ENCODE measurements at places on chromosomes 2 and 18. TPM values are rescaled to one million over a fixed set of nuclear protein-coding genes. Genes with fewer than 3 reads are reported as not detected.

The FEZ2 gene
- 39.3 TPM for polyA plus RNA-seq

The INO80B gene
- polyA plus RNA-seq = 35.2 TPM

DNA sequence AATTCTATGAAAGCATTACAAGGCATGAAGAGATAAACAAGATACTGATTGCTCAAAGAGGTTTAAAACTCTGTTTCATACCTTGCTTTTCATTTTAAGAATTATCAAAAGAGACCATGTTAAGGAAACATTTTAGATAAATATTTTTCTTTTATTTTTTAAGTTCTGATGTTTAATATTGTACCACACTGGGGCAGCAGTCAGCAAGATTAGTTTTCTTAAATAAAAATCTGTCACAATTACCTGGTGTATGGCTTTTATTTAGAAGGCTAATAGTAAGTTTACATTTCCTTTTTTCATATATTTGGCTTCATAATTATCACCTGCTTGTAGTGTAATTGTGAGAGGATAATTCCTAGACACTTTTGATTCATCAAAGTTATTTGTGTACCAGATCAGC, 46.4 kb downstream of the ZNF804A start:
- DNase-seq = no peak

DNA sequence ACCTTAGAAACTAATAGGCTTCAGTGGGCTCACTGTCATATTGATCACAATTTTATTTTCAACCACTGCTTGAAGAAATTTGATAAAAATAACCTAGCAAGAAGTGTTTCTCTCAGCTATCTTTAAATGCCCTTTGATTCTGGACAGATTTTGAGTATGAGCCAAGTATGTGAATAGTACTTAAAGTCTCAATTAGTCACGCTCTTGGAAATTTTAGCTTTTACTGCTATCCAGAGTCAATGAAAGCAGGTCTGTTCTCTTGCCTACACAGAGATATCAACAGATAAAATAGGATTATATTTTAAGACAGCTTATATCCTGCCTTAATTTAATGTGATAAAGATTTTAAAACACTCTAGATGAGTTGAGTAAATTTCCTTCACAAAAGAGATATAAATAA, 337.3 kb downstream of the CBLN2 start:
- no peak for DNase-seq

DNA sequence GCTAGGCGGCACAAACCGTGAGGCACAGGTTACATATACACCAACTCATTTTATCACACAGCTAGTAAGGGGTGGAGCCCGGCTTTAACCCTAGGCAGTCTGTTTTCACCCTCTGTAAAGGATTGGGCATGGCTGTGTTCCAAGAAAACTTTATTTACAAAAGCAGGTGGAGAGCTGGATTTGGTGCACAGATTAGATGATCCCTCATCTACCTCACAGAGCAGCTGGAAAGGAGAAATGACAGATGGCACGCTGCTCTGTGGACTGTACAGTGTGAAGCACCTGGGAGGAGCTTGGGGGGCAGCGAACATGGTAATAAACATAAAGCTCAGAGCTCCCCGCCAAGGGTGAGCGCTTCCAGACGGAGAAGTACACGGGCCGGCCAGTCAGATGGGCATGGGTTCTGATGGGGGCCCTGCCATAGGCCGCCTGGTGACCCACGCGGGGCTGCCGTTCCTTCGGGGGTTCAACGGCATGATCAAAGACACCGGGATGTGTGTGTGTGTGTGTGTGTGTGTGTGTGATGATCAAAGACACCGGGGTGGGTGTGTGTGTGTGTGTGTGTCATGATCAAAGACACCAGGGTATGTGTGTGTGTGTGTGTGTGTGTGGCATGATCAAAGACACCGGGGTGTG, 862 bp upstream of the TMEM177 start:
- no peak for DNase-seq

GRCh38 chr18:34929336-34929780, 111.9 kb upstream of the MAPRE2 start:
- DNase-seq = no peak

DNA sequence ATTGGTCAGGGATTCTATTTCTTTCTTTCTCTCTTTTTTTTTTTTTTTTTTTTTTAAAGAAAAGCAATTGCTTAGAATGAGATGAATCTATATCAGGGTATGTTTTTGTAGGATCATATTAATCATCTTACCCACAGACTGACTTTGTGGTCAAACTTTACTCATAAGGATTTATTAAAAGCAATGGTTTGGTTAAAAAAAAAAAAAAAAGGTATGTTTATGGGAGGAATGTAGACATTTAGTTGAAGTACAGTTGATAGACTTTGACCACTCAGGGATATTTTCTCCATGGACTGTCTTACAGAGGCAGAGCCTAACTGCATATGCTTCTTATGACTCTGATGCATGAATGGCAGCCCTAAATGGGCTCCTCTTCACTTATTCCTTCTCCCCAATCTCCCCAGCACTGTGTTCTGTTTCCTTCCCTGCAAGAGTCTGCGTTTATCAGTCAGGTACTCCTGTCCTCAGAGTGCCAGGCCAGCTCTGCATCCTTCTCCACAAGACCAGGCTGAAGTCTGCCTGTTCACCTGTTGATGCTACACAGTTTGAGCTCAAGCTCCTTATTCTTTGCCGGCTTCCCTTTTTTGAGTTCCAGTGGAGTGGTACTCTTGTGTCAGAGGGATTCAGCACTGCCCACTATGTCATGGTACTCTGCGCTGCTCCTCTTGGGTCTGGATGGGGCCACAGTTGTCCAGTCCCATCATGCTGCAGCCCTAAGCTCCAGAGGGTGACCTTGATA, 24.3 kb downstream of the CRIM1 start:
- no peak for DNase-seq

DNA sequence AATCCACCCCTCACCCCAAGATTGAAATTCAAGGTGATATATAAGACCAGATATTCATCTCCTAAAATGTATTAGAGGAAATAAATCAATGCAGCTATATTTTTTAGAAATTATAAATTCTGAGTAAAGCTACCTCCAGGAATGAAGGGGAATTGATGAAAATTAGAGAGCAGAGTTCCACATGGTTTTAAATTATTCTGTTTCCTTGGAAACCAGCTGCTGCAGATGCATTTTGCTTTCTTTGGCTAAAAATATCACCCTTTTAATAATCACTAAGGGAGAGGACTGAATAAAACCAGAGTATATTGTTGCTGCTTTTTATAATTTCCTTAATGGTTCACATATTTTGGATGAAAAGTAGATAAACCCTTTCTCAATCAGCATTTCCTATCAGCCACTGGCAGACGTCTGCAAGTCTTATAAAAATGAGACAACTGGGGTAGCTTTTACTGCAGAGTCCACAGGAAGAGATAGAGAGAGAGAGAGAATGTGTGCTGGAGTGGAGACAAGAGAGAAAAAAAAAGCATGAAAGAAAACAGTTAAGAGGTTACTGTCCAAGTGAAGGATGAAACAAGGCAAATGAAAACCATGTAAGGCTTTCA, 2.0 kb downstream of the CSRNP3 start:
- no peak for DNase-seq

DNA sequence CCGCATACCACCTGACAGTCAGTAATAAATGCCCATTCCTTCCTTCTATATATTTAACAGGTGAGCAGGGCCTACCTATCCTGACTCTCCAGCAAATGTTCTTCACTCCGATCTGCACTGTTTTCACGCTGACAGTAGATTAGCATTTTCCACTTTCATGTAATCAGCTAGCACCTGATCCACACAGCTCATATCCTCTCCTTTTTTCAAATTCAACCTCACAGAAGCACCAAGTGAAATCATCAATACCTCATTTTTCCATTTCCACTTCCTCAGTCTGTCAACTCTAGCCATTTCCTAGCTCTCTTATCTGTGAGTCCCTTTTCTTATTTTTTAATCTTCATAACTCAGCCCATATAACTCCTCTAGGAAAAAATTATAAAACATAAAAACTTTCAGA, 402.8 kb downstream of the ZEB2 start:
- no peak for DNase-seq

All from urinary bladder (tissue), 4 donors.